ENCODE measurements at places on chromosomes 1 and 21. TPM values are rescaled to one million over a fixed set of nuclear protein-coding genes. Genes with fewer than 3 reads are reported as not detected.

DNA sequence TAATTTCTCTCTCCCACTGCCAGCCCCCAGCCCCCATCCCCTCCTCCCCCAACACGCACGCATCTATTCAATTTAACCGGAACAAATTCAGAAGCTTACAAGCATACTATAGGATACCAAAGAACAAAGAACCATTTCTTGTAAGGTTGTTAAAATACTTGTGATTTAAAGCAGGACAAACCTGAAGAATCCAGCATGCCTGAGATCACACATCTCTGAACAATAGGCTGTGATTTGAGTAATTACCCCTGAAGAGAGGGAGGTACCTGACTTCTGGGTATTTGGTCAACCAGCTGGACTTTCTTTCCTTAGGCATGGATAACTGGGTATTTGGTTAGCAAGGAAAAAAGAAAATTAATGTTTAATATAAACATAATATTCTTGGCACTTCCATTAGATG, 105.1 kb downstream of the NMNAT2 start:
- no peak for DNase-seq

GRCh38 chr21:35508139-35508888, 459.2 kb upstream of the RUNX1 start:
- no peak for DNase-seq

- no peak for DNase-seq
Measured at GRCh38 chr1:66395202-66396061, 138.5 kb upstream of the SGIP1 start.

- DNase-seq: no peak
Measured at GRCh38 chr21:45386728-45387371, 18.1 kb upstream of the COL18A1 start.

DNA sequence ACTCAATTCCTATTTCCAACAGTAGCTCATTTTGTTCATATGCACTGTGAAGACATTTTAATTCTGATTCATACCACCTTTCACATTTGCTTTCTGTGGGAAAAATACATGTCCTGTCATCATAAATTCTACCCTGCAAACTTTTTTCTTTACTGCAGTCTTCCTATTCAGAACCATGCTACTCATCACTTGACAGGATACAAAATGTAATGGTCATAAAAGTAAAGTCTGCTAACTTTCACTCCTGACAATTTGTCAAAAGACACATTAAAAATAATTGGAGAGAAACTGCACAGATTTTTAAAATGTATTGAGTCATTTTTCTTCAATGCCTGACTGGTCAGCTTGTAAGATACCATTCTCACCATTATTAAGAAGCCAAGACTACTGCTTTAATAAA, 1817.1 kb downstream of the BRINP3 start:
- DNase-seq: no peak

DNA sequence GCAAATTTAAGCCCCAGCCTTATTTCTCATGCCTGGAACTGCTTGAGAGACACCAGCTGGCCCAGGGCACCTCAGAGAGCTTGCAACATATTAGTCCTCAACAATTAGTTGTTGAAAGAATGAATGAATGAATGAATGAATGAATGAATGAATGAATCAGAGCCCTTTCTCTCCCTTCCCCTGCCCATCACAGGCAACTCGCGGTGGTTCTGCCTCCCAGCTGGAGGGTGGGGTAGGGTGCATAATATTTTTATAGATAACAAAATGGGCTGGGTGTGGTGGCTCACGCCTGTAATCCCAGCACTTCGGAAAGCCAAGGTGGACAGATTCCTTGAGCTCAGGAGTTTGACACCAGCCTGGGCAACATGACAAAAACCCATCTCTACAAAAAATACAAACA, 110.1 kb downstream of the CCDC185 start:
- DNase-seq: no peak

DNA sequence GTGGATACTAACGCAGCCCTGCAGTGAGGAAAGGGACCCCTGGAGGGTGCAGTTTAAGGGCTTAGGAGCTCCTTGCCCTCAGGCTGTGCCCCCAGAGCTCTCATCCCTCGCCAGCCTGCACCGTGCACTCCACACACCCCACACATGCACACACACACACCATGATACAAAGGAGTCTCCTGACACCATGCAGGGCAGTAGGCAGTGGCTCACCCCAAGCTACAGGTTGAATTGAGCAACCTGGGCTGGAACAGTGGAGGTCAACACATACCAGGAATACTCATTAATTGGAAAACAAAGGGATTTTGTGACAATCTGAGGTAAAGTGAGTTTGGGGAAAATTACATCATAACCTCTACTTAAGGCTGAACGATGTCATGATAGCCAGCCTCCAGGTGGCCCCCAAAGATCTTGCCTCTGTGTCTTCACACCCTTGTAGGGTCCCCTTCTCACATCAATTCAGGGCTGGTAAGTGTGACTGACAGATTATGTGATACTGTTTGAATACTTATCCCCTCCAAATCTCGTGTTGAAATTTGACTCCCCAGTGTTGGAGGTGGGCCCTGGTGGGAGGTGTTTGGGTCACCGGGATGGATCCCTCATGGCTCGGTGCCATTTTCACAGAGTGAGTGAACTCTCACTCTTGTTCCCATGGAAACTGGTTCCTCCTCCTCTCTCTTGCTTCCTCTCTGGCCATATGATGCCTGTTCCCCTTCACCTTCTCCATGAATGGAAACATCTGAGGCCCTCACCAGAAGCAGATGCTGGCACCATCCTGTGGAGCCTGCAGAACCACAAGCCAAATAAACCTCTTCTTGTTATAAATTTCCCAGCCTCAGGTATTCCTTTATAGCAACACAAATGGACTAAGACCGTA, 111.0 kb upstream of the RAB4A start:
- no peak for DNase-seq

Gene IVL
- 12.1 TPM for total RNA-seq

Gene ADORA3
- total RNA-seq: not detected

Gene HCRTR1
- not detected for total RNA-seq

Gene ETV3L
- total RNA-seq: 0.96 TPM

Gene UBE2G2
- total RNA-seq: 71.0 TPM

Measured in GM12878 (cell line).